ENCODE measurements at places on chromosomes 16 and 17.

GRCh38 chr17:50003911-50004310 is 8.9 kb upstream of the DLX3 start:
- DNase-seq, result no peak

GRCh38 chr17:19290066-19290705 is 53.0 kb downstream of the EPN2 start:
- DNase-seq, result no peak

- no peak for DNase-seq
Measured at GRCh38 chr17:37829592-37830123, 84.8 kb upstream of the HNF1B start.

DNA sequence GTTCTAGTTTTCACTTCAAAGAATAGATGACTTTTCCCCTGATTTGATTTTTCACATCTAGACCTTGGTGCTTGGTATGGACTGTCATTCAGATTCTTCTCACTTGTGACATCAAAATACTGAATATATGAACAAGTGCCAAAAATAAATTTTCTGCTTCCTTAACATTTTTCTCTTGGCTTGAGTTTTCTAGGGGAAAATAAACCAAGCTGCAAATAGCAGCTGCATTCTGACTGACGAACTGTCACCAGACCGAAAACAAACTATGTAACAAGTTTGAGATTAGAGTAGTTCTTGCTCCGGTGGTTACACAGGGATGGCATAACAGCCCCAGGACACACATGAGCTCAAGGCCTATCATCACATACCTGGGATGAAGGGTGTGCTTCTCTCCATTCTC is 345.7 kb downstream of the CNTNAP4 start:
- DNase-seq, result no peak

GRCh38 chr17:28427371-28427770 is 21.4 kb upstream of the SLC46A1 start:
- DNase-seq, result no peak

DNA sequence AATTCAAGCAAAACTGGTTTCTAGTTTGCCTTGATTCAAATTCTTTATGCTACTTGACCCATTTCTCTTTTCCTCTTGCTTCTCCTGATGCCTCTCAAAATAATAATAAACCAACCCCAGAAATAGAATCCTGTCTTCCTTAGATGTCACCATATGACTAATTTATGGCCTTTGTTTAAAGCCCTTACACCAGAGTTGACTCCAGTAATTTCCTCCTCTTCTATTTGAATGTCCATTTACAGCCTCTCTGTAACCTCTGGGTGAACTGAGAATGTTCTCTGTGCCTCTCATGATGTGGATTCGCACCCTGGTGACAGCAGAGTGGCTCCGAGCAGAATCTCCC is 31.5 kb downstream of the ZFHX3 start:
- DNase-seq, result no peak

DNA sequence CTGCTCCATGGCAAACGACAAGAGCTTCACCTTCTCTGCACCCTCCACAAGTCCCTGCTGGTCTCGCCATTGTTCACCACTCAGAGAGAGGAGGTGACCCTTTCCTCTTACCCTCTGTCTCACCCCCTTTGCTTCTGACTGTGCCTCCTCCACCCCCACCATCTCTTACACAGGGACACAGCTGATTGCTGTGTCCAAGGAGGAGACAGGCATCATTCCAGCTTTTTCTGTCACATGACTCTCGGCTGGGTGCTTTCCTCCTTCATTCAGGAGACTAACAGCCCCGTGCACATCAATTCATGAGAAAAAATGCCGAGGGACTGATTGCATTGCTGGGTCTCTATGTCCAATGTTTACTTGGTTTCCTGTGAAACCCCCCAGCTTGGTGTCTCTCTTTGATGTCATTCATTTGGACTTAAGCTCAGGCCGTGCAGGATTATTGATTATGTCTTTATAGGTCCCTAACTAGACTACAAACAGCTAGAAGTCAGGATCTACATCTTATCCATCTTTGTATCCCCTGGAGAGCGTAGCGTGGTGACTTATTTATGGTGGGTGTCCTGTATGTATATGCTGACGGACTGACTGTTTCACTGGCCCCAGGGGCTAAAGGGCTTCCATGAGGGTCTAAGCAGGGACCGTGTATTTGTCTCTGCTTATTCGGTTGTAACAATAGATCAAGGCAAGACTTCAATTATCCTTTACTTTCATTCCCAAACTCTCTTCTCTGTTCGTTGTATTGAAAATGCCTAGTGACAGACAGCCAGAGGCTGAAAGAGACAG is 82.2 kb upstream of the CDH13 start:
- no peak for DNase-seq

GRCh38 chr17:76598004-76598439 is 12.4 kb upstream of the ST6GALNAC2 start:
- DNase-seq, result no peak

- DNase-seq, result peak; percentile 32
Measured at GRCh38 chr16:15572329-15573001, 70.5 kb downstream of the MARF1 start.

- DNase-seq, result no peak
Measured at GRCh38 chr16:83727751-83728352, 79.9 kb upstream of the HSBP1 start.

GRCh38 chr17:47698749-47699535 is 5.0 kb downstream of the TBKBP1 start:
- peak; percentile 82 for DNase-seq

DNA sequence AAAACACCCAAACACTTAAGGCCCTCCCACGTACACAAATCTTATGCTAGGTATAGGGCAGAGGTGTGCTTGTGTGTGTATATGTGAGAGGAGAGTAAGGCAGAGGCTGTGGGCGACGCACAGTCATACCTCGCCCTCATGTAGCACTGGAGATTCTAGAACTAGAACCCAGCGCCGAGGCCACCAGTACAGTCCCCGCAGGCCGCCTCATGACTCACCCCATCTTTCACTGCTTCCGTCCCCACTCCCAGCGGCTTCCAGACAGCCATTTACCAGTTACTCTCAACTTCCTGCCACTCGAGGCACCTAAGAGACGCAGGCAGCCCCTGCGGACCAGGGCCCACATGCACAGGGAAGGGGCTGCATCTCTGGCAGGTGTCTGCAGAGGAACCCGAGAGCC is 23.2 kb upstream of the CYTH1 start:
- DNase-seq, result peak; percentile 47

- peak; percentile 64 for DNase-seq
Measured at GRCh38 chr17:79045842-79046196, 21.9 kb downstream of the C1QTNF1 start.

DNA sequence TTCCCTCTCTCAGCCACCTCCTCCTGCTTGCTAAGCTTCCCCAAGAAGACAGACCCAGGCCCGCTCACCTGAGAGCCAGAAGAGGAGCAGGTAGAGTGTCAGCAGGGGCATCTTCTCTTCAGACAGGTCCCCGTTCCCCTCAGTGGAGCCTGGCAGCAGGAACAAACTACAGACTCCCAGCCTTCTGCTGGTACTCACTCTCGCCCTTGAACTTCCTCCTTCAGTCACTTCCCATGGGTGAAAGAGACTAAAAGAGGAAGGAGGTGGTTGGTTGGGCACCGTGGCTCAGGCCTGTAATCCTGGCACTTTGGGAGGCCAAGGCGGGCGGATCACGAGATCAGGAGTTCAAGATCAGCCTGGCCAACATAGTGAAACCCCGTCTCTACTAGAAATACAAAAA is at the start of gene CD300LF:
Gene CD300LF, minus strand, starts transcription at position 168 of the 400 bp plus-strand sequence. Its CDS starts 57 bp downstream, at position 111.
- no peak for DNase-seq

DNA sequence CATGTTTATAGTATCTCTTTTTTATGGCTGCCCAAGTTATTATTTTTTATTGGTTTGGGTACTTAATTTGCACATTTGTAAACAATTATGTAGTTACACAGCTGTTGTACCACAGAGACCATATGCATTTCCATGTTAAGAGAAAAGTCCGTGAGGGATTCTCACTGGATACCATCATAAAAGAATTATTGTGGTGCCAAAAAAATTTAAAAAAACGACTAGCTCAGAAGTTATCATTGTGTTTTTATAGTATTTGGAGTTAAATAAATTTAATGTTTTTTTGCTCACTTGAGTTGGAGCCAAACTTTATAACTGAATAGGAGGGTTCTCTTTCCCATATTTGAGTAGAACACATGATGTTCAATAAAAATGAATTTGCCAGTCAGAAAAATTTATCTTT is 618.7 kb downstream of the WWOX start:
- no peak for DNase-seq

DNA sequence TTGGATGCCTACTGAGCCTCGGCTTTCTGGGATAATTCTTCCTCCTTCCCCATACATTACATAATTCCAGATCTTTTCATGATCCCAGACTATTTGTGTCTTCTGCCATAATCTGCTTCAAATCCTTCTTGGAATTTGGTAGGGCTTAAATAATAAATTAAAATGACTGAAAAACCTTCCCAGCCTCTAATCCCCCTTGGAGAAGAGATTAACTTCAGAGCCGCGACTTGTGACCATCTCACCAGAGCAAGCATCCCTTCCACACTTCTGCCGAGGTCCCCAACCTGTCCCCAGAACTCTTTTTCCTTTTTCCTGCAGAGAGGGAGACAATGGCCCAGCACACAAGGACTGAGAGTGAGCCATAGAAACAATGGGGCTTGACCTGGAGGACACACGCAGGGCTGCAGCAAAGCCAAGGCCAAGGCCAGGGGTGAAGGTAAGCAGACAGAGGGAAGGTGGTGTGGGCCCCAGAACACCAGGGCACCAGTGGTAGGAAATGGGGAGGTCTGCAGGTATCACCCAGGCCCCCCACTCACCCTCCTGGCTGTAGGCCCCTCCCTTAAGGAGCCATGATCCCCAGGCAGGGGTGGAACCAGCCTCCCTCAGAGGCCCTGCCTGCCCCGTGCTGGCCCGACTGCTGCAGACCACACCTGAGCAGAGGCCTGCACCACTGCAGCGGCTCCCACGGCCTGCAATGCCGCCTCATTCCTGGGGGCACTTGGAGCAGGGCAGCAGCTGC is 9.6 kb upstream of the BCAR1 start:
- DNase-seq, result no peak

DNA sequence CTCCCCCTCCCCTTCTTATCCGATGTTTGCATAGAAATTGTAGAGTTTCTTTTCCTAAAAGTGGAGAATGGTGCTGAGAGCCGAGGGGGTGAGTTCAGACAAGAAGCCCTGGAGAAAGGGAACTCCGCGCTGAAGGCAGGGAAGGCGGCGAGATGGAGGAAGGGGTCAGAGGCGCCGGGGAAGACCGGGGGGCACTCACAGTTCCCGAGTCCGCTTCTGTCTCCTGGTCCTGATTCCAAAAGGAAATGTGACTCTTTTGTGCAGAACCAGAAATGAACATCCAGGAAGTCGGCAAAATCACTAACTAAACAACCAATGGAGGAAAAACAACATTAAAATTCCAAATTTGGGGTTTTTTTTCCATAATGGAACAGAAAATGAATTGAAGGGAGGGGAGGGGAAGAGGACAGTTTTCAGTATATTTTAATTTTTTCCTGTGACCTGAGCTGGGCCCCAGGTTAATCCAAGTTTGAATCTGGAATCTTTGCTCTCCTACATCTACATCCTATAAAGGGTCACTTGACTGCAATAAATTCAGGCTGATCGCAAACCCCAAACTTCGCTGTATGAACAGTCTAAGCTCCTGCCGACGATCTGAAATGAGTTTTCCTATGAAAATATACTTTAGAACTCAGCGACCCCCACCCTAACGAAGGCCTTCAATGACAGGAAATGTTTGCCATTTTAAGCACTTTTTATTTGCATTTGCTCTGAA is 252.3 kb downstream of the C16orf95 start:
- DNase-seq, result no peak

All from activated naive CD4-positive, alpha-beta T cell treated with anti-CD3 and anti-CD28 coated beads, Interleukin-2, amount 50 U/mL, for 16 hours (primary cell).